ENCODE measurements at places on chromosomes 4 and X. TPM values are rescaled to one million over a fixed set of nuclear protein-coding genes. Genes with fewer than 3 reads are reported as not detected.

DNA sequence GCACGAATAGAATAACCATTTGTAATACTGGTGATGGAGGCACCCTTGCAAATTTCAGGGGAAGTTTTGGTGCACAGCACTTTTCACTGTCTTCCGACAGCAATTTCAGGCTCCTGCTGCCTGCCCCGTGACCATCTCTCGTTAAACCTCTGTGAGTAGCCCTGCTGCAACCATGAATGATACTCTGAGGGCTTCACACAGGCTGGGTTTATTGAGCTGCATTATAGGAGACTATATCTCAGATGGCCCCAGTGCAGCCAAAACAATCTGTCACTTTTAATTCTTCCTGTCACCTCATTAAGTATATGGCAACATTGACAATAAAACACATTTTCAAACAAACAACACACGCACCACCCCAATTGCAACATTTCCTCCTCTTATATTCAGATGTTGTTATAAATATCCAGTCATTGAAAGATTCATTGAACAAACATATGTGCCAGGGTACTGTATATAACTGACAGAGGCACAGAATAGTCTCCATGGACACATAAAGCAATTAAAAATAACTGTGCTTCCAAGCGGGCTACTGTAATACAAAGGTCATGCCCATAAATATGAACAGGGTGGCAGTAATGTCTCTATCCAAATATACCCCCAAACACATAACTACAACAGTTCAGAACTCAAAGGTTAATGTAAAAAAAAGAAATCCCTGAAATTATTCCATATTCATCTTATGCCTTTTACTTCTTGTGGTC, 477.0 kb downstream of the GBA3 start:
- no peak for DNase-seq

DNA sequence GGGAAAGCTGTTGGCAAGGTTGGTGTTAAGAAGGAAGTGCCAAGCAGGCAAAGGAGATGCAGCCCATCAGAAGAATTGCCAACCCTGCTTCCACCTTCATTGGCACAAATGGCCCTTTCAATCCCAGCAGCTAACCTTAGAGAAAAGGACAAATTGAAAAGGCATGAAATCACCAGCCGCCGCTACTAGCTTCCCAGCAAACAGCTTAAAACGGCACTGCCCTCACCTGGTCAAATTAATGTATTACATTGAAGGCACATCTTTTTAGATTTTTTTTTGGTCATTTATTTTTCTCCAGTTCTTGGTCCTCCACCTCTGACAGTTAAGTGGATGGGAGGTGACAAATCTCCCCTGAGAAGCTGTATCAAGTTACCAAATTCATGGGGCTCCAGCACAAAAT, 51.0 kb upstream of the NHSL2 start:
- DNase-seq: peak; percentile 0

DNA sequence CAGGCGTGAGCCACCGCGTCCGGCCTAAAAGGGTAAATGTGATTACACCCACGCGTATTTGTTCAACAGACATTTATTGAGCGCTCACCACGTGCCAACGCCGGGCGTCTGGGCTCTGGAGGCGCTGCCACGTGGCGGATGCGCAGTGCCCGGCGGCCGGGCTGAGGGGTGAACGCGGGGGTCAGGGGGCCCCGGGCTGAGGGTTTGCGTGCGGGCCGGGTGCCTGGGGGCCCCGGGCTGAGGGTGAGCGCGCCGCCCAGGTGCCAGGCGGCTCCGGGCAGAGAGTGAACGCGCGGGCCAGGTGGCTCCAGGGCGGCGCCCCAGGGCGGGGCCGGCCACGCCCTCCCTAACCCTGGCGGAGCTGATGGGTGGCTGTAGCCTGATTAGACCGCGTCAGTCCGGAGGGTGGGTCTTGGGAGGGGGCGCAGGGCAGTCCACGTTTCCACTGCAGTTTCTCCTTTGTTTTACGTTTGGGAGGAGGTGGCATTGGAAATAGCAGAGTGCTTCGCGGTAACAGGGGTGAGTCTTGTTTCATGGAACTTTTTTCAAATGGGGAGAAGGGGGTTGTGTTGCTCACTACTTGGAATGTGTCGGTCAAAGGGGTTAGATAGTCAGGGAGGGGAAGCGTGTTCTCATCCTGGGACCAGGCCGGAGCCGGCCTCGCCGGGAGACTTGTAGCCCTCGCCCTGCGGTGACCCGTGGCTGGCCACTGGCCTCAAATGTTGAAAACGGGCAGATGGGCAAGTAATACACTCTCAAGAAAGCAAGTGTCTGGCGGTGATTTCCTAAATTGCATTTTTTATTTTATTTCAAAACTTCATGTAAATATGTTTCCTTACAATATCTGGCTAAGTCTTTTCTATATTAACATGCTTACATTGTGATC, at the start of gene ZFP42:
Gene ZFP42, plus strand, starts transcription at position 450 of the 886 bp plus-strand sequence. CDS start 7,037 bp downstream, outside the sequence.
- DNase-seq: no peak

DNA sequence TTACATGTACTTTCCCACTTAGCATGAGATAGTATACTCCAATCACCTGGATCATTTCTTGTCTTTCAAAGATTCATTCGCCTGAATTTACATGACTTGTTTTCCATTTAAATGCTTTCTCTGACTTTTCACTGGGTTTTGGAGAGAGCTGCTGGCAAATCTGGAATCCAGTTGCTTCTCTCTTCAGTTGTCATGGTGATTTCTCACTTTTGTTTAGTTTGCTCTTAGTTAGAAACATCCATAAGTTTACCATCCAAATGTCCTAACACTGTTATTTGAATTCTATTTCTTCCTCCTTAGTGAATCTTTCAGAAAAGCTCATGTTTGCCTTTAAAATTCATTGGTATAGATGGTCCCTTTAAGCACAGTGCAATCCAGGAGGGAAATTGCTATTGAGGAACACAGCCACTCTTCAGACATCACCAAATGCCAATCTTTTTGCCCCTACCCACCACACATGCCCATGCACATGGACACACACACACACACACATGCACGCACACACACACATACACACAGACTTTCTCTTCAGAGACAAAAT, 51.7 kb downstream of the REELD1 start:
- no peak for DNase-seq

DNA sequence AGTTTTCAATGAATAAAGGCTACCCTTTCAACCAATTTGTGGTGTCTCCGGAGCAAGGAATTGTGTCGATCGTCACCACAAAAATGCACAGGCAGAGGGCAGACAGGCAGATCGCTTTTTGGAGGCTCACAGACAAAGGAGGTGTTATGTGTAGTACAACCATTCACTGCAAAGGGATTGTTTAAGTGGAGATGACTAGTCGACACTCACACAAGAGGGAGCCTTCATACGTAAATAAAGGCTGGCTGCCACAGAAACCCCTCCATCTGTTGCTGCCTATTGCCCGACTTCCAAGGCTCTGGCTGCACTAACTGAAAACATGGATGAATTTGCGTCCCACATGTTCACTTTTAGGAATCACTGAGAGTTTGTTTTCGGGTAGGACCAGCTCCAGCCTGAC, 281.1 kb downstream of the NKX6-1 start:
- no peak for DNase-seq

GRCh38 chr4:164412246-164412645, 341.7 kb upstream of the SMIM31 start:
- no peak for DNase-seq

GRCh38 chrX:9134366-9134765, 100.4 kb upstream of the FAM9B start:
- no peak for DNase-seq

DNA sequence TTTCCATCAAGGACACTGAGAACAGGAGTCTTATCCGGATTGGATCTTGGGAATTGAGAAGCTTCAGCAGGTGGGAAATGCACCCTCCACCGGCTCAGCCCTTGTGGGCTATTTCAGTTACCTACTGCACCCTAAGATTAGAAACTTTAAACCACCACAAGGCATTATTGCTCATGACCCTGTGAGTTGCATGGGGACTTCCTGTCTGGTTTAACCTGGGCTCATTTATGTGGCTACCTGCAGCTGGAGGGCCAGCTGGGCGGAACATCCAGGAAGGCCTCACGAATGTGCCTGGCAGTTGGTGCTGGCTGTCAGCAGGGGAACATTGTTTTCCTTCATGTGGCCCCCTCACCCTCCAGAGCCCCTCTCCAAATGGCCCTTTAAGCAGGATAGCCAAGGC, 164.1 kb downstream of the DEFB131A start:
- DNase-seq: no peak

- no peak for DNase-seq
Observed at GRCh38 chr4:186924723-186925122, 201.1 kb upstream of the FAT1 start.

DNA sequence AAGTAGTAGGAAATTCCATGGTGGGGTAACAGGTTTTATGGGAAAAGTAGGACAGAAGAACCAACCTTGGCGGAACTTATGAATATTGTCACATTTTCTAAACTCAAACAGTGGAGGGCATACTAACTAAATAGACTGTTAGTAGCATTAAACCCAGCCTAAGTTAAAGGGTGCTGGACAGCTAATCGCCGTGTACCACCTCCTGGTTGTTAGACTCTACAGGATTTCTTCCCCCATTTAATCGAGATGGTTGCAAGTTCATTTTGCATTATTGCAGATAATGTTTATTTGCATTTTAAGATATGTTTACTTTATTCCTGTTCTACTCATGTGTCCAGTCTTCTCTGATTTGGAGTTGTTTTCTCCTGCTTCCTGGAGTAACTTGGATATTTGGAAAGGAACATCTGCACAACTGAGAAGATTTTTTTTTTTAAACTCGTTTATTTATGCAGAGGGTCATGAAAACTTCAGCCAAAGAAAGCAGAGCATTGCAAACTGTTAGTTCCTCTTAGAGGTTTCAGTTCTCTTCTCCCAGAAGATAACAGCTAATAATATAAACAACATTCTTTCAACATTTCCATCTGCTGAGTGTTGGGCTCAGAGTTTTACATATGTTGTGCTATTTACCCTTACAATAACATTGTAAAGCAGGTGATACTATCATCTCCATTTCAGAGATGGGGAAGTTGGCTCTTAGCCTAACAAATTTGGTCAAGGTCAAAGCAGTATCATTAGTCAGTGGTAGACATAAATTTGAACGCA, 51.5 kb upstream of the TBC1D9 start:
- peak; percentile 63 for DNase-seq

- DNase-seq: no peak
Observed at GRCh38 chrX:72479324-72480274, 93.0 kb downstream of the HDAC8 start.

GRCh38 chr4:40462326-40462725, 127.2 kb downstream of the CHRNA9 start:
- no peak for DNase-seq

DNA sequence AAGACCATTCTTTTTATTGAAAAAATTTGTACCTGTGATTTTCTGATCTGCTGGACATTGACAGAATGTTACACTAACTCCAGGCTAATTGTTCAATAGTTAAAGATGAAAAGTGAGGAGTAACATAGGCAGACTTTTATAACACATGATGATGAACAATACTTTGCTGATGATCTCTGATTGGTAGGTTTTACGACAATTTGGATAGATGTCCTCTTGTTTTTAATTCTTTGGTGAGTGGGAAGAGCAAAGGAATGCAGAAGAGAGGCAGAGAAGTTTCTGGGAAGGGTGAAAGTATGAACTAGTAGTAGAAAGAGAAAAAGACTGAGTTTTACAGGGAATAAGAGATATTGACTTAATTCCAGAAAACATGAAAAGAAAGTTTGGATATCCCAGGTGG, 267.3 kb upstream of the HAND2 start:
- DNase-seq: no peak

- no peak for DNase-seq
Observed at GRCh38 chrX:55841962-55842752, 124.6 kb downstream of the RRAGB start.

DNA sequence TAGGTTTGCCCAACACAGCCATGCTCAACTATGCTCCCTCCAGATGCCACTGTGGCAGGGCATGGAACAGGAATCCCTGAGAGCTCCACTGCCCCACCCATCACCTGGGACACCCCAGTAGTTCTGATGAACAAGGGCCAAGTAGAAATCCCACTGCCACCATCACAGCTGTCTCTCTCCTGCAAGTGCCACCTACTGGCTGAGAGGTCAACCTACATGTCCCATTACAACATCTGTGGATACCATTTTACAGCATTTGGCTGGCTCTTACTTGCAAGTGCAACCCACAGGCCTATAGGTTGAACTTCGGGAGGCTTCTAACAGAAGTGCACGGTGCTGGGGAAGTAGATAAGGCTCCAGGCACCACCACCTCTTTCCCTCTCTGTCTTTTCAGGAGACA, 142.5 kb downstream of the CXXC4 start:
- no peak for DNase-seq

DNA sequence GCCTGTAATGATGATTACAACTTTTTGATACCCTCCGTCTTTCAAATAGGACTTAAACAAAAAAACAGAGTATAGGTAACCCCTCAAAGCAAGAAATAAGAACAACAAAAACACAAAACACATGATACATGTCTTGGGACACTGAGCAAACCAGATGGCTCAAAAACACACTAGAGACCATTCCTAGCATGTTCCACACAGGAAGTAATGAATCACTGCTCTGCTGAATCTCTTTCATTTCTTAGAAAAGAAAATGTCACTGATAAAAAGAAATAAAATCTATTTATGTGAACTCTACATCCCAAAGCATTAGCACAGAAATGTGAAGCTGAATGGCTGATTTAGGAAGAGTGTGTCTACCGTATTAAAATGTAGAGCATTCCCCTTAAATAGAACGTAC, 134.5 kb upstream of the IL15 start:
- no peak for DNase-seq

- DNase-seq: no peak
Observed at GRCh38 chr4:156578005-156578404, 393.6 kb downstream of the PDGFC start.

- no peak for DNase-seq
Observed at GRCh38 chr4:38605181-38605752, 58.7 kb upstream of the KLF3 start.

DNA sequence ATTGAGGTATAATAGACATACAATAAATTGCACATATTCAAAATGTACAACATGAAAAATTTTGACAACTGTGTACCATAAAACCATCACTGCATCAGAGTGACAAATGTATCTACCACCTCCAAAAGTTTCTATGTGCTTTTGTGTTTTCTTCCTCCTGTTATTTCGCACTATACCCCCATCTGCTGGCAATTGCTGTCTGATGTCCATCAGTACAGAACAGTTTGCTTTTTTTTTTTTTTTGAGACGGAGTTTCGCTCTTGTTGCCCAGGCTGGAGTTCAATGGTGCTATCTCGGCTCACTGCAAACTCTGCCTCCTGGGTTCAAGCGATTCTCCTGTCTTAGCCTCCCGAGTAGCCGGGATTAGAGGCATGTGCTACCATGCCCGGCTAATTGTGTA, 154.3 kb upstream of the GIMD1 start:
- DNase-seq: no peak

GRCh38 chrX:118420462-118420861, 74.6 kb downstream of the WDR44 start:
- no peak for DNase-seq

SOX3 gene
- polyA plus RNA-seq: not detected

XAGE1B gene
- not detected for polyA plus RNA-seq

SCML1 gene
- polyA plus RNA-seq: 9.0 TPM

NEIL3 gene
- not detected for polyA plus RNA-seq

STATH gene
- polyA plus RNA-seq: not detected

SATL1 gene
- not detected for polyA plus RNA-seq

PNMA6F gene
- not detected for polyA plus RNA-seq

HPRT1 gene
- 21.9 TPM for polyA plus RNA-seq

ASMT gene
- 0.15 TPM for polyA plus RNA-seq

CLDN24 gene
- polyA plus RNA-seq: not detected

TMEM154 gene
- polyA plus RNA-seq: 2.0 TPM
